Kidney tubule cell (primary cell): ENCODE measurements at places on chromosomes 3 and 15.

GRCh38 chr15:95025924-95026728, 794.8 kb downstream of the MCTP2 start:
- peak; percentile 62 for DNase-seq

- no peak for DNase-seq
Observed at GRCh38 chr3:184082465-184082864, 14.4 kb upstream of the HTR3E start.

DNA sequence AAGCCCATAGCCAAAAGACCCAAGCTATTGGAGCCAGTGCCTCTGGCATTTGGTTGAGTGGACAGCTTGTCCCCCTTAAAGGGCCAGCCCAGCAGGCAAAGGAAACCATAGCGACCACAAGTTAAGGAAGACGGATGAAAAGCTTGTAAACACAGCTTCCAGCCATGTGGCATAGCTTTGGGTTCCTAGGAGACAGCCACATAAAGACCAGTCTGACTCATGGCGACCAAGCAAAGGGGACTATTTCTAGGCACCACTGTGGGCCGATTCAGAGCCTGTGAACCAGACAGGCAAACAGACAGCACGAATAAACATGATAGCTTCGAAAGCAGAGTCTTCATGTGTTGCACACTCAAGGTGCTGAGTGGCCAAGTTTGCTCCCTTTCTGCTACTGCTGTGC, 30.5 kb upstream of the SRGAP3 start:
- peak; percentile 59 for DNase-seq

GRCh38 chr3:16509721-16510619, 3.5 kb downstream of the RFTN1 start:
- no peak for DNase-seq

- DNase-seq: no peak
Observed at GRCh38 chr3:59621037-59621436, 571.2 kb upstream of the CFAP20DC start.

DNA sequence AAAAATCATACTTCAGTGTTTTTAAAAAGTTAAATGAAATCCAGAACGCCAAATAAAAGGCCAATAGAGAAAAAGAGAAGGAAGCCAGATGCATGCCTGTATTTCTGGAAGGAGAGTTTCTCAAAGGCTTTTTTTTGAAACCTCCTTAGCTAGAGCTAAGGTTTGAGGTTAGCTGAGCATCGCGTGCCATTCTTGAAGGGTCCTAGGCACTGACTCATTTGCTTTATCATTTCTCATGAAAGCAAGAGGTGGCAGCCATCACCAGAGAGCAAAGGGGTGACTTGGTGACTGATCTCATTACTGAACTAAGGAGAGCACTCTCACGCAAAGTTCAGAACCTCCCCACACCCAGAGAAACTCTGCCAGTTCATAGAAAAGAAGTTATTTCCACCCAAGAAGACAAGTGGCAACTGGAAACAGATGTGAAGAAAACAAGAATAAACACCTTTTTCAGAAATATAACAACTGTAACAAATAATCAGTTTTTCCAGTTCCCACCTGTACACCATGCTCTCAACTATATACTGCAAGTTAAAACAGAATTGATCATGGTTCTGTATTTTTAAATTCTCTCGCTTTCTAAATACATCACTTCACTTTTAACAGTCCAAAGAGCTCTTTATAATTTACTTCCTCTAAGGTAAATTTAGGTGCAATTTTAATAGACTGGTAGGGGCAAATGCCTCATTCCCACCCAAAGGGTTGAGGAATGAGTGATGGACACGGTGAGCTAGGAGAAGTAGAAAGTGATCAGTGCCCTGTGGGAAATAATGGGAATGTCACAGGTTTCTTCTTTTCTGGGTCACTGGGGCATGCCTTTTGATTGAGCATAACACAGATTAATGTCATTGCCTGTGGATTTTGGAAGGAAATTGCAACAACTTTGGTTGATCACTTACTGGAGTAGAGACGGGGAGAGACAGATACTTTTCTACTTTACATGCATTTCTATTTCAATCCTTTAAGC, 24.7 kb downstream of the GPR15 start:
- DNase-seq: no peak

DNA sequence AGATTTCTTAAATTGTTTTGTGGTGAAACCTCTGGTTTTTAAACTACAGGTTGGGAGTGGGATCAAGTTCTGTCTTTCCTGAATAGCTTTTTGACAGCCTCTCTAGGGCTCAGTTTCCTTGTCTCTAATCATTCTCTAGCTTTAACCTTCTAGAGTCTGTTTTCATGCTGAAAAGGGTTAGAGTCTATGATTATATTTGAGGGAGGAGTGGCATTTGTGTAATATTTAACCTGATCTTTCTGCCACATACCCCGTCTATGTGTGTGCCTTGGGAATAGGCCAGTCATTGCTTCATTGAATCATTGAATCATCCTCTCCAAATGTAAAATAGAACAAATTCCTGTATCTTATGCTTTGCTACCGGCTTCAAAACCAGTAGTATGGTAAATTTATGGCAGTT, 204.9 kb downstream of the KLHL25 start:
- DNase-seq: peak; percentile 91

GRCh38 chr3:56369914-56370313, 98.4 kb downstream of the ERC2 start:
- DNase-seq: peak; percentile 37

- DNase-seq: no peak
Observed at GRCh38 chr15:72315706-72316370, 4.1 kb downstream of the CELF6 start.

- peak; percentile 70 for DNase-seq
Observed at GRCh38 chr3:153221748-153222162, 59.7 kb downstream of the RAP2B start.

DNA sequence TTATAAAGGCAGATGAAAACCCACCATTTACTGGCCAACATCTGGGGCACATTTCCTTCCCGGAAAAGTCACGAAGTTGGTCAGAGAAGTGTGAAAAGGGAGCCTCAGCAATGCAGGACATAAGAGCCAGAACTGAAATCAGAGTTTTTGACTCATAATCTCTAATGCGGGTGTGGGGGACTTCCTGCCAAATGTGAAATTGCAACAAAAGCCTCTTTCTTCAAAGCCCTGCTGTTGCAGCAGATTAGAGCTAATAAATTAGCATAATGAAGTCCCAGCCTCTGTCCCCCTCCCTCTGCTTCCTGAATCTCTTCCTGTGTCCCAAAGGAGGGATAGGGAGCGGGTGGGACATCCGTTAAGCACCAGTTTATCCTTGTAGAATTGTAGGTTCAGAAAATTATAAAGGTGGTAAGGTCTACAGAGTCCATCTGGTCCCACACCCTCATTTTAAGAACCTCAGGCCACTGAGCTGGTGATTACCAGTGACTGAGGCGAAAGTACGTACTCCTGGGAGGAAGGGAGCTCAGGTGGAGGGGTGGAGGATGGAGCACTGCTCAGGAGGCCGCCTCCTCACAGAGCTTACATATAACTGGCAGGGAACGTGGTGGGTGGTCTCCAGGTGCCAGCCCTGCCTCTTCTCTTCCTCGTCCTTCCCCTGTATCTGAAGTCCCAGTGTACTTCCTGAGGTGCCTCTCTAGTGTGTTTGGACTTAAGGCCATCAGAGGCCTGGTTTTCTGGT, 35.0 kb downstream of the ST6GAL1 start:
- DNase-seq: no peak

GRCh38 chr3:73405853-73406252, 218.9 kb downstream of the PDZRN3 start:
- no peak for DNase-seq

DNA sequence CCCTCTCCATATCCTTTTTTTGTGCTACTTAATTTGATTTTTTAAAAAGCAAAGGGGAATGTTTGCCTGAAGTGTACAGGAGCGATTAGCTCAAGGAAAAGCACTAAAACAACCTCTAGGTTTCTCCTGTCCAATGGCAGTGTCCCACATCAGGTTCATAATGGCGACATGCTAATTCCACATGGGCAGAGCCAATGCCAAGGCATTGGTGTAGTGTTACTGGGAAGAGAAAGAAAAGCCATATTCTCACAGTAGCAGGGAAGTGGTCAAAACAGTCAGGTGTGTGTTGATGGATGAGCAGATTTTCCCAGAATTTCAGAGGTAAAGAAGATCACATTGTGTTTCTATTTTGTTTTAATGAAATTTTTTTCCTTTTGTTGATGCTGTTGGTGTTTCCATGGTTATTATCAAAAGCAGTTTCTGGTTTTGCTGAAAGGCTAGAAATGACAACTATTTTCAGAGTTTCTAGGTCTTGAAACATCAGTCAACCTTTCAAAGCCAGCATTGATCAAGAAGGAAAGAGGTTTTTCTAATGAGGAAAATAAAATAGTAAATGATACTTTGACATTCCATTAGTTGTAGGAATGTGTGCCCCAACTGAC, 65.2 kb downstream of the FNDC3B start:
- DNase-seq: peak; percentile 62

GRCh38 chr15:46309914-46310313, 675.1 kb downstream of the SQOR start:
- no peak for DNase-seq

GRCh38 chr3:173037840-173038483, 103.1 kb downstream of the SPATA16 start:
- peak; percentile 37 for DNase-seq

- no peak for DNase-seq
Observed at GRCh38 chr15:81011593-81011992, 10.9 kb downstream of the TLNRD1 start.

GRCh38 chr3:157166115-157166514, 6.2 kb upstream of the CCNL1 start:
- DNase-seq: no peak

- DNase-seq: no peak
Observed at GRCh38 chr15:55695432-55695831, 47.5 kb downstream of the PRTG start.

DNA sequence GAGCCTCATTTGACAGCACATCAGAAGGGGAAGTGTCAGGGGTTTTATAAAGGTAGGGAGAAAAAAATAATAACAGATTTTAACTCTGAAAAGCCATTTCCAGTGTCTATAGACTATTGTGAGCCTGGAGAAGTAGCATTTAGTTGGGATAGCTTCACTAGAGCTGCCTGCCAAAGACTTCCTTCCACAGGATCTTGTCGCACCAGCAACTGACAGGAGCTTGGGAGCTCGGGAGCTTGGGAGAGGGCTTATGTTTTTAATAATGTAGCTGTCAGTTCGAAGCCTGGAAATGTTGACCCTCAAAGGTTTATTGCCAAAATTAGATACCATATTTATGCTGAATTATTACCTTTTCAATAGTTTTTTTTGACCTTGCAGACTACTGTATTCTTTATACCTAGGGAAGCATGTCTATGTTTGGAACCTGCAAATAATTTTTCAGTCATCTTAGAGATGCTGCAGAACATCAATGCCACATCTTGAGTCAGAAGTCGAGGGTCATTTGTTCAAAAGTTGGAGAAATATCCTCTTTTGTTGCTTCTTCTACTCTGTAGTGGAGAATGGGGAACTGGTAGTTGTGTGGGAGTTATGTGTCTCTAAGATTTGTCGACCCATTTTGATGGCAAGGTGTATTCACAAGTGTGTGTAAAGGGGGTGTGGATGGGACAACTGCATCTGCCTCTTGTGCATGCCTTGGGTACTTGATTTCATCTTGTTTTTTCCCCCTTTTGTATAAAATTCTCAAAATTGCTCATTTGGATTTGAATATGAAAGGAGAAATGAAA, 41.7 kb downstream of the ARPP21 start:
- no peak for DNase-seq

DNA sequence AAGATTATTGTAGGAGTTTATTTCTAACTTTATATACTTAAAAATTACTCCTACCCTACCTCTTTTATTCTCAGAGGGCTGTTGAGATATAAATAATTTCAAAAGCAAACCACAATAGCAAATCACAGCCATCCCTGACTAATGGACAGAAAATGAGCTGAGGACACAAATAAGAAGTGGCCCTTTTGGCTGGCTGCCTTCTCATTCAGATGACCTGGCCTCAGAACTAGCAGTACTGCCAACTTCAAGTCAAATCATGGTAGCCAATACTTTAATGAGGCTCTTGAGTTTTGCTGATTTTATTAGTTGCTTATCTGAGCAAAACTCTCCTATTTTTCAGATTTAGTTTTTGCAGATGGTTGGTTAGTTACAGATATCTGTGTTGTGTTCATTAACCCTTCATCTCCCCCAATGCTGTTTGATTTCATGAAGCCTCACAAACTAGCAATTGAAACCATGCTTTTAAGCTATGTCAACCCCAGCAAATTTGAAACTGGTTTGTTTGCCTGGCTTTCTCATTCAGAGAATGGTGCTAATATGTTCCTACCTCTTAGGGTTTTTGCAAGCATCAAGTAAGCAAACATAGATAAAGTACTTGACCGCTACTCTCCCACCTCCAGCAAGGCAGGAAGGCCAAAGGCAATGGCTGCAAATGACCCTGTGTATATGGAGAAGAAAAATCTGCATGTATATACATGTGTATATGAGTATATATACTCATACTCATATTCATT, 73.4 kb upstream of the HACD2 start:
- DNase-seq: no peak

DNA sequence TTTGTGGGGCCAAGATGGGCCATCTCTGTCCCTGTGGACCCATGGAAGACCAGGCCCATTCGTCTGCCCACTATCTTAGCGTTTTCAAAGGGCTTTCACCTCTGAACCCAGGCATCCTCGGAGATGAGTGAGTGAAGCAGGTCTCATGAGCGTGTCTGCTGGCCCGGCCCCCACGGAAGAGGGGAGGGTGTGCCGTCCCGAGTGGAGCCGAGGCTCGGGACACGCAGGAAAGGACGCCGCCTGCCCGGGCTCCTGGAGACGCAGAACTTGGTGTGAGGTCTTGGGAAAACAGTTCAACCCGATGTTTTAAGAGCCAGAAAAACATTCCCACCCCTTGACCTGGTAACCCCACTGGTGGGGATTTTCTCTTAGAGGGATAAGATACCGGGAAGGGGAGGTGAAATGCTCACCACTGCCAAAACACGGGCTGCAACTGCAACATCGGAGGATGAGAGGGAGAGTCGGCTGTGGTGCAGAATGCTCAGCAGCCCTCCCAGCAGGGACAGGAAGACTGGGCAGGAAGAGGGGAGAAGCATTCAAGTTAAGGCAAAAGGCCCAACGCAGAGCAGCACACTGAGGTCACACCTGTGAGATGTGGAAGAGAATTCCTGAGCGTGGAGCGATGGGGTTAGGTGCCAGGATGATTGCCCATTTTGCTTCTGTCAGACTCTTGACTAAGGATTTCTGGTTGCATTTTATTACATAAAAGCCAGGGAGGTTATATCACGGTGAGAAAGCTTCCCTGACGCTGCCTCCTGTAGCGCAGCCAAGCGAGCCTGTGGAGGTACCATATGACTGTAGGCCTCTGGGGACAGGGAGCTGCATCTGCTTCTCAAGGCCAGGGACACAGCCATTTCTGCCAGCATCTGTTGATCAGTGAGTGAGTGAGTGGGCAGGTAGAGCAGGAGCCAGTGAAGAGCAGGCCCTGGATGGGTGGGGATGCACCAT, 14.1 kb upstream of the STAB1 start:
- no peak for DNase-seq
